ENCODE measurements at places on chromosomes 7 and 10.

DNA sequence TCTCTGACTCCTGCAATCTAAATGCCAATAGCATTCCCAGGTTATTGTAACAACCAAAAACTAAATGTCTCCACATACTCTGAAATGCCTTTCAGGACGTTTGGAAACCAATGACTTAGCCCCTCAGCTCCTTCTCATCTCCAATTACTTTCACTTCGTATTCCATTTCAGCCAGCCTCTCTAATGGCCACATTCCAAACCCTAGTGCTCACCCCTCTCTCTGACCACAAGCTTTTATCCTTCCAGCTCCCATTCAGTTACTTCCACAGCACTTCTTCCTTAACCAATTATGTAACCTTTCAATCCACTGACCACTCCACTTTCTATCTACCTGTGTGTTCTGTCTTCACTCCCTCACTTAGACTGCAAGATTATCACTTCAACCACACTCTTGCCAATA, 4.3 kb downstream of the NOC3L start:
- DNase-seq: no peak

DNA sequence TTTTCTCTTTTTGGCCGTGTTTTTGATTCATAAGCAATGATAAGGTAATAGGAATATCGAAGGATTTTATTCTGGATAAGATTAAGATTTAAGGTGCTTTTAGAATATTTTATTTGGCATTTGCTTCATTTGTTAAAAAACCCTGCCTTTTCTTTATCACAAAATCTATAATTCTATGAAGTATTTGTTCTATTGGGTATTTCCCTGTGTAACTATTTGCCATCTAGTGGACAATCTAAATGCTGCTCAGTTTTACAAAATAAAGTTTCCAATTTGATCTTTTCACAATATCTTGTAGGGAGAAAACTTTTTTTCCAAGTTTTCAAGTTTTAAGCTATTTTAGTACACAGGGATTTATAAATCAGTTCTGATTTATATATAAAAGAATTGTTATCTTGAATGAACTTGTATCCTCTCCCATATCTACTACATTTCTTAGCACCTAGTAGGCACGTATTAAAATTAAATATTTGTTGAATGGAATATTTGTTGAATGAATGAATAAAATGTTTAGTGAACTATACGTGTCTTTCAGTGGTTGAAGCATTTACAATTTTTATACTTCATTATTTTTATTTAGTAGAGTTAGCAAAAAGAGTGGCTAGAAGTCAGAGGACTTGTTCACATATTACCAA, 26.5 kb downstream of the ANKRD7 start:
- no peak for DNase-seq

DNA sequence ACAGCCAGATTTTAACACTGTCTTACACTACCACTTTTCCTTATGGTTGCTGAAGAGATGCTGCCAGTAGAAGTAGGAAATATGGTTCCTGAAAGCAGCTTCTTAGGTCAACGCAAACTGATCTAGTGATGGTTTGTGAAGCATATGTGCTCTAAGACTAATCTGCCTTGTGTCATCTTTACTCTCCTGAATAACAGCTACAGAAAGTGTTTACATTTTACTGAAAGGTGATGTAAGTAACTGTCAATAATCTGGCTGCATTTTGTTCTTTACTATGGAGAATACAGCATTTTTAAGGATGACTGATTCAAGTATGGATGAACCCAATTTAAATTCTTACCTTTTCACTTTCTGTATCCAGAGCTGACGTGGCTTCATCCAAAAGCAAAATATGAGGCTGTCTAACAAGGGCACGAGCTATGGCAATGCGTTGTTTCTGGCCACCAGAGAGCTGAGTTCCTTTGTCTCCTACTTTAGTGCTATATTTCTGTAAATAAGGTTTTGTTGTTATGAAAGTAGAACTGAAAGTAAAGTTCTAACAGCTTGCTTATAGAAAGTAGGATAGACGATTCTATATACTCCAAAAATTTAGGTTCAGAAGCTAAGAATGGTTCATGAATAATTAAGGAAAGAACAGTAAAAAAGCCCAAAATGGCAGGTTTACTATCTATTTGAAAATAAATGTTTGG, 30.2 kb upstream of the ABCB4 start:
- no peak for DNase-seq

DNA sequence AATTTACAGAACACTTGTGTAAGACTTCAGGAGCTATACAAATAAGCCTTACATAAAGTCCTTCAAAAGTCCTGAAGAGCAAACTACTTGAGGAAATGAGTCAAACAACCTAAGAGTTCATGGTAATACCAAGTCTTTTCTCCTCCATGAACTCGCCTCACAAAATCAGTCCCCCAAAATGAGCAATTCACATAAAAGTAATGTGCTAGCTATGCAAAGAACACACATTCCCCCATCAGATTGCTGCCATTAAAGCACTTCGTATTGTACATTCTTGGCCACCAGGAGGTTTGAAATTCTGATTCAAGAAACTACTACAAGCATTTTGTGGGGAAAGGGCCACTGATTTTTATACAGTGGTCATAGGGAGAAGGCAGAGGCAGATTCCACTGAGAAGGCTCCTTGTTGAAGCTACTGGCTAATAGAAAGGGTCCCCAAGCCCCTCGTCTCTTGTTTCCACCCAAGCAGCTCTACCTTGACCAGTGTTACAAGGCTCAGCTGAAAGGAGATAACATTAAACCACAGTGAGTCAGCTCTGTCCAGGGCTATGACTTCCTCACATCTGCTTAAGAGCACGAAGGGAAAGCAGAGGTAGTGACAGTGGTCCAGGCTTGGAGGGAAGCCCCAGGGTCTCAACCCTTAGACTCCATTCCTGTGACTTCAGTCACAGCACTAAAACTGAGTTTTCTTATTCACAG, 115.2 kb upstream of the CDK1 start:
- DNase-seq: no peak

GRCh38 chr10:123842692-123843385, 48.8 kb downstream of the CPXM2 start:
- no peak for DNase-seq

- DNase-seq: no peak
Observed at GRCh38 chr7:76165973-76166403, 35.7 kb upstream of the SRRM3 start.

GRCh38 chr10:122142641-122143237, 128.4 kb upstream of the BTBD16 start:
- no peak for DNase-seq

- DNase-seq: no peak
Observed at GRCh38 chr7:5697754-5698424, 83.6 kb downstream of the RNF216 start.

- no peak for DNase-seq
Observed at GRCh38 chr7:155255621-155256020, 42.1 kb upstream of the INSIG1 start.

- no peak for DNase-seq
Observed at GRCh38 chr10:2731940-2732339, 335.4 kb upstream of the PFKP start.

- no peak for DNase-seq
Observed at GRCh38 chr10:29702273-29703164, 67.7 kb upstream of the SVIL start.

DNA sequence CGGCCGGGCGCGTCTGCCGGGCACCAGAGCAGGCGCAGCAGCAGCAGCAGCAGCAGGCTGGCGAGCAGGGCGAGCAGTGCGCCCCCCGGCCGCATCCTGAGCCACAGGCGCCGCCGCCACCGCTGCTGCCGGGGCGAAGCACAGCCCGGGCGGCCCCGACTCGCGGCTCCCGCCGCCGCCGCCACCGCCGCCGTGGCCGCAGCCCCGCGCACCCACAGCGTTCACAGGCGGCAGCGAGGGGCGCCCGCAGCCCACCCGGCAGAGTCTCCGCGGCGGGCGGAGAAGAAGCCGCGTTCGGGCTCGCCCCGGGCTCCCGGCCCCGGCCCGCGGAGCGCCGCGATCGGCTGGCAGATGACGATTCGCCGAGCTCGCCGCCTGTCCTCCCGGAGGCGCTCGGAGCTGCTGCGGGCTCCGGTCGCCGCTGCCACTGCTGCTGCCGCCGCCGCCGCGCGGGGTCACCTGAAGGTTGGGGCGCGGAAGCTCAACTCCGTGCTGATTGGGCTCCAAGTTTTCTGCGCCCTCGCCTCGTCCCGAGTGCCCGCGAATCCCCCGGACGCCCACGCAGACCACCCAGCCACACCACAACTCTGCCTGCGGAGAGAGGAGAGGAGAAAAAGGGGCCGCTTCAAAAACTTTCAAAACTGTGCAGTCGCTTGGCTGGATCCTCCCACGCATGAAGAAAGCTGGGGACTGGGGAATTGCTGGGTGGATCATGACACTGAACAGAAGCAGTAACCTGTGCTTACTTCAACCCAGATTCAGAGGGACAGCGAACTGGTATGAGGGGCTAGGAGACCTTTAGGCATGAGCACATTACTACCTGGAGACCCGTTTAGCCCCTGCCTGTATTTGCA, at the start of gene ST8SIA6:
TSS of gene ST8SIA6 (minus strand) at position 435 of the 854 bp plus-strand sequence. CDS start at position 95, 340 bp downstream.
- no peak for DNase-seq

DNA sequence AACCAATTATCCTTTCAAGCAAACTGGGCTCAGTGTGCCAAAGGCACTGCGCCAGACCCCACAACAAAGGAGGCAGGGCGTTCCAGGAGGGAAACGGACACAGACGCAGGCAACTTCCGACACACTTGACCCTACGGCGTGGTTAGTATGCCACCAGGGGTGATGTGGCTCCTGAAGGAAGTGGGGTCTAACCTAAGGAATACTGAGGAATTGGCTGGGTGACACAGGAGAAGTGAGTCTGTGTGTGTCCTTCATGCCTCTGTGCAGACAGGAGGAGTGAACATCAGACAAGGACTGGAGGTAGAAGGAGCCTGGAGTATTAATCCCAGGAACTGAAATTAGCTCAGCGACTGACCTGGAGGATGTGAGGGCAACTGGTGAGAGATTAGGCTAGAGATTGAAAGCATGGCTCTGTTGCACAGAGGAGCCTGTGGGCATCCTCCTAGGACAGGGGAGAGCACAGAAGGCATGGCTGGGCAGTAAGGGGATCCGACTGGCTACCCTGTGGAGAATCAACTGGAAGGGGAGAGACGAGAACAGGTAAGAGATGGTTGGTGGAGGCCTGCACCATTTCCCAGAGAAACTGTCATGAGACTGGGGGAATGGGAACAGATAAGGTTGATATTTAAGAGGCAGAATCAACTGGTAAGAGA, 27.8 kb downstream of the GSDME start:
- no peak for DNase-seq

- no peak for DNase-seq
Observed at GRCh38 chr10:45589868-45590267, 82.7 kb downstream of the ZFAND4 start.

DNA sequence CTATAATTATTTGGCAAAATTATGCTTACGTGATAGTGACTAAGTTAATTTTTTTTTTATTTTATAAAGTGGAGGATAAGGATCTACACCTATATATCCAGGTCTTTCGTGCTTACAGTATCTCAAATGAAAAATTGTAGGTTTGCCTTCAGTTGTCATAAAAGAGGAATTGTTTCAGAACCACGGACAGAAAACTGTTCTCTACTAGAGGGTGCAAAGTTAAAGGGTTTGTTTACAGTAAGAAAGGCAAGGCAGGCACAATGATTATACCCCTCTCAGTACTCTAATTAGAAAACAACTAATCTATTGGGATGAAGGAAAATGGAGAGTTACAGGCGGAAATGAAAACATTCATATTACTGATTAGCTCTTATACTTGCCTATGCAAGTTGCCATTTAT, 1.5 kb downstream of the PCLO start:
- no peak for DNase-seq

GRCh38 chr7:23662124-23662983, 17.6 kb upstream of the FAM221A start:
- no peak for DNase-seq

DNA sequence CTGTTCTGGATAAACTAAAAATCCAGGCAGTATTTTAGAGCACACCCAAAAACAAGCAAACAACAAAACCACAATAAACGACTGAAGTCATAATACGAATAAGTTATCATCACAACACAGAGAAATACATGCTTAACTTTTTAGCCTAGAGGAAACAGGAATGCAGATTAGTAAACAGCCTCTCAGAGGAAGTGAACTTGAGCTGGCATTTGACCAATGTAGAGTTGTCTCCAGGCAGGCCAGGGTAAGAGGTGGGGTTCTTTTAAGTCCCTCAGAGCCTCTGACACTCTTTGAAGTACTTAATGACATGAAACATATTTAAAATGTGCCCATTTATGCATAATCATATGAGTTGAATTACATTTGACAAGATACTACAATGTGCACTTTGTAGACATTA, 43.3 kb upstream of the PLXDC2 start:
- no peak for DNase-seq

GRCh38 chr10:13865758-13866491, 279.2 kb downstream of the PRPF18 start:
- DNase-seq: no peak

DNA sequence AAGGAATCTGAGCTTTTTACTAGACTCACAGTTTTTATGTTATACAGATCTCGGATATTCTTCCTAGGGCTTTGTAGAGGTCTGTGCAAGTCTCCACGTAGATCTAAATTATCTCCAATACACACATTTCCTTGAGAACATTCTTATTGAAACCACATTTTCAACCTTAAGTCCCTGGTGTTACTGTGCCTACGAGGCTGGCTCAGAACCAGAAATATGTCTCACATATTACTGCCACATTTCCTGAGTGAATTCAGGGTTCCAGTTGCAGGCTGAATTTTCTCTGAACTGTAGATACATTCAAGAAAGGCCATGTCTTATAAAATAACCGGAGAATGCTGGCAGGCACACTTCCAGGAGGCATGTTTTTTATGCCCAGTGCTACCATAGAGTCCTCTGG, 46.5 kb downstream of the INHBA start:
- no peak for DNase-seq

GRCh38 chr7:73994023-73994422, 34.0 kb upstream of the ELN start:
- no peak for DNase-seq

- DNase-seq: no peak
Observed at GRCh38 chr10:121069061-121069850, 218.1 kb downstream of the WDR11 start.

DNA sequence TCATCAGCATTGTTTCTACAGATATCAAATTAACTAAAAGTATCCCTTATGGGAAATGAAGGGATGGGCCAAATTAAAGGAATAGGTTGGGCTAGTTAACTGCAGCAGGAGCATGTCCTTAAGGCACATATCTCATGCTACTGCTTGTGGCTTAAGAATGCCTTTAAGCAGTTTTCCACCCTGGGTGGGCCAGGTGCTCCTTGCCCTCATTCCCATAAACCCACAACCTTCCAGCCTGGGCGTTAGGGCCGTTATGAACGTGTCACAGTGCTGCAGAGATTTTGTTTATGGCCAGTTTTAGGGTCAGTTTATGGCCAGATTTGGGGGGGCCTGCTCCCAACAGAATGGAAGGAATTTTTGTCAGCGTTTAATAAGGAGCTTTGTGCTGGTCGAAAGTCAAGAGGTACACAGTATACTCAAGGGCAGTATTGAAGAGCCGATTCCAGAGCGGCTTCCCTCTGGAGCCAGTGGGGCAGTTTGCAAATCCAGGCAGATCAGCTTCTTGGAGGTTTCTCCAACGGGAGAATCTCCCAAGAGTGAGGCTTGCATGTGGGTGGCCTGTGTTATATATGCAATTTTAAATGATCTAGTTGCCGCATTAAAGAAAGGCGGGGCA, 7.7 kb downstream of the PFKP start:
- DNase-seq: no peak

- no peak for DNase-seq
Observed at GRCh38 chr10:132131581-132132420, 54.9 kb upstream of the DPYSL4 start.

All from stimulated activated CD4-positive, alpha-beta T cell treated with anti-CD3 and anti-CD28 coated beads, Interleukin-12 subunit alpha, Interleukin-12 subunit beta, amount 100 ng/mL, for 24 hours (primary cell).